ENCODE measurements at places on chromosomes 5 and 9.
A peak's percentile ranks its signal among the peaks of the same experiment; 100 is the strongest.

GRCh38 chr5:159061179-159061796 is 38.4 kb downstream of the EBF1 start:
- DNase-seq, result no peak

DNA sequence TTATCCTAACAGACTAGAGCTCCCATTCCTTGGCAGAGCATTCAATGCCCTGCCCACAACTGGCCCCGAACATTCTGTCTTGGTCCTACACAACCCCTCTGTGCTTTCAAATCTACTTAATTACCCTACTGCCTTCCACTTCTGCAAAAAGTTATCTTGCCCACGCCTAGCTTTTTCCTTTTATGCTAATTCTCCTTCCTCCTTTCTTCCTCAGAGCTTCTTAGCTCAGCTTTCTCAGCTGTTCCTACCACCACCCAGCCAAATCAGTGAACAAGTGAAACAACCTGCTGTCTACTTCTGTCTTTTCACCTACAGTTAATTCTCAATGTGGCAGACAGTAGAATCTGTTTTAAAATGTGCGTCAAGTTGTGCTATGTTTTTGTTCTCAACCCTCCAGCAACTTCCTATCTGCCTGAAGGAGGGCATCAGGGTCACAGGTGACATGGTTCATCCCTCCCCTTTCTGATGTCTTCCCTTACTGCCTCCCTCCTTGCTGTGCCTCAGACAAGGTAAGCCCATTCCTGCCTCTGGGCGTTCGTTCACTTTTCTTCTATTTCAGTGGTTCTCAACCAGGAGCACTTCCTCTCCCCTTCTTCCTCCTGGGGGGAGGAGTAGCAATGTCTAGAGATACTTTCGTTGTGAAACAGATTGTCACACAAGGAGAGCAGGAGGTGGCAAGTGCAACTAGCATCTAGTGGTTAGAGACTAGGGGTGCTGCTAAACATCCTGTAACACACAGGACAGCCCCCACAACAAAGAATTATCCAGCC is 1.3 kb upstream of the REEP5 start:
- DNase-seq, result no peak

- DNase-seq, result no peak
These were observed 4.4 kb upstream of the CD180 start for GRCh38 chr5:67200809-67201562.

DNA sequence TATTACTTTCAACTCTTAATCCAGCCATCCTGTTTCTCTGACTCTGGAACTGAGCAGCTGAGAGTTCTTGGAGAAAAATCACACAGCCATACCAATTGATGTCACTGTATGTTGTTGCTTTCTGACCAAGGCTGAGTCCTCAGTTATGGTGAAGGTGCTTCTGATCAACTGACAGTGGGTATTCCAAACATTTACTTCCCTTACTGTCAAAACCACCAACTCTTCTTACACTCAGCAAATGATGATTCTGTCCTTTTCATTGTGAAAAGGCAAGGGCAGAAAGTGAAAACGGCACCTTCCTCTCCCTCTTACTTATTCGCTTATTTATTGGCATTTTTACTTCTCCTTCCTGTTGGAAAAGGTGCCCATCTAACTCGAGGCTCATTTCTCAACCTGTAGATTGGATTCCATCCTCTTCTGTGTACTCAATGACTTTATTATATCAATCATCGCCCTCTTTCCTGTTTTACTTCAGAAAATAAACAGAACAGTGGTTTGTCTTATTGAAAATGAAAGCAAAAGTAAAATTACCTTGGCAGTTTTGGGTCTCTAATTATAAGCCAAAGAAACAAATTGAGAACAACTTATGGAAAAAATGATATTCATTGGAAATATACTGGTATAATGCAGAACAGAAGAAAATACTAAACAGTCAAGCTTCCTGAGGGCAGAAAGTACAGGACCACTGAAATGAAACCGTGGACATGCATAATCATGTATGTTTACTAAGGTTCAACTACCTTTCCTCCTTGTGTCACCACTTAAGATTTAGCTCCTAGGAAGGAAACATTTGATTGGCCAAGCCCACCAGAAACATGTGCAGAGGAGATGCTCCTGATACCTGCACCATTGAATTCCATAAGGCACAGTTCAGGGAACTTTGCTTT is 104.5 kb upstream of the CHD1 start:
- DNase-seq, result no peak

DNA sequence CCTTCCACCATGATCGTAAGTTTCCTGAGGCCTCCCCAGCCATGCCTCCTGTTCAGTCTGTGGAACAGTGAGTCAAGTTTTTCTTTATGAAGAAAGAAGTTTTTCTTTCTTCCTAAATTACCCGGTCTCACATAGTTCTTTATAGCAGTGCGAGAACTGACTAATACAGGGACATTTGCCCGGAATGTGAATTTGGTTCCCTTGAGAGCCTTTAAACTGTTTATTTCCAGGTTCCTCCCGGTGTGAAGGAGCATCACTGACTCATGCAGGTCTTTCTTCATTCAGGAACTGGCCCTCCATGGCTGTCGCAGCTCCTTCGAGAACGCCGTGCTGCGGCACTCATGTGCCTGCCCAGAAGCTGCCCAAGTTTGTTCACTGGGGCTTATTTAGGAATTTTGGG is 87.7 kb downstream of the PTCH1 start:
- DNase-seq, result no peak

- no peak for DNase-seq
These were observed 96.9 kb downstream of the NNT start for GRCh38 chr5:43699910-43700309.

DNA sequence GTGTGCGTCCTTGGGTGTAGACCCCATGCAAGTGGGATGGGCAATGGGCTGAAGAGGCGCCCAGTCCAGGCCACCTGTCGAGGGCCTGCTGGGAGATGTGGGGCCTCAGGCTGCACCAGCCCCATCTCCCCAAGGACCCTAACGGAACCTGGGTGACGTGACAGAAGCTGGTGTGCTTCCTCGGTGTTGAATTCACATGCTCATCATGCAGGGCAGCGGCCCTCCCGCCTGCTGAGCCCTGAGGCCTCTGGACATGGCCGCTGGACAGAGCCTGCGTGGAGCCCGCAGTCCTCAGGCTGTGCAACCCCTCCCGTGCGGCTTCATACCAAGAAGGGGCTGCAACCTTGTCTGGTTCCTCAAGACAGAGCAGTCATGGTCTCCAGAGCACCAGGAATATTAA is 26.8 kb downstream of the TERT start:
- DNase-seq, result no peak

- DNase-seq, result no peak
These were observed 17.0 kb downstream of the FRMPD1 start for GRCh38 chr9:37667706-37668105.

DNA sequence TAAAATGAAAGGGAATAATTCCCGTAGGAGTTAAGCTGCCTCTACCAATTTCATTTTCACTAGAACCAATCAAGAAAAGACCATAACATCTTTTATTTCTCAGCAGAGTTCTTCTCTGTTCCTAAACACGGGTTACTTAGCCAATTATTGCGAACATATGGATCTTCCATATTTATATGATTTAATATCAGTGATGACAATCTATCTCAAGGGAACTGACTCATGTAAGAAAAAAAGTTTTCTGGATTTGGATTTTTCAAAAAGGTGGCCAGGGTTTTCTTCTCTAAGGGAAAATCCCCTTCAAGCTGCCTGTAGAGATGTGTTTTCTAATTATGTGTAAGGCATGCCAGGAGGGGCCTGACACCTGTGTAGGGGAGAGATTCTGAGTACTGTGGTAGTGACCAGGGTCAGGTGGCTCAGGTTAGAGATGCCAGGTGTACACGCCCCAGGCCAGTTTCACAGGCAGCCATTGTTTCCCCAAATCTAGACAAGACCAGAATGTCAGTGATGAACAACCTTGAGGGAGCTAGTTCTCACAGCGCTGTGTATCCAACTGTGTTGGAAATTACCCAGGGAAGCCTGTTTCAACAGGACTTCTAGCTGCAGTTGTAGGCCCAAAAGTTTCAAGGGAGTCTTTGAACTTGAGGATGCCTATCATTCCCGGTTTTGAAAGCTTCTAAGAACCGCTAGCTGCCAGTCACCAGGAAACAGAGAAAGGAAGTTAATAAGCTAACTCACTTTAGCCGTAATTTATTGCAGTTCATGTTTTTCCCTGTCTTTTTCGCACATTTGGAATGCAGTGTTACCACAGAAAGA is 572.5 kb upstream of the RGMB start:
- no peak for DNase-seq

GRCh38 chr9:19229595-19230354 is 718 bp upstream of the DENND4C start:
- DNase-seq, result peak; percentile 40

GRCh38 chr5:82334856-82335255 is 56.7 kb upstream of the RPS23 start:
- no peak for DNase-seq

- no peak for DNase-seq
These were observed 92.5 kb upstream of the CPEB4 start for GRCh38 chr5:173795601-173796000.

DNA sequence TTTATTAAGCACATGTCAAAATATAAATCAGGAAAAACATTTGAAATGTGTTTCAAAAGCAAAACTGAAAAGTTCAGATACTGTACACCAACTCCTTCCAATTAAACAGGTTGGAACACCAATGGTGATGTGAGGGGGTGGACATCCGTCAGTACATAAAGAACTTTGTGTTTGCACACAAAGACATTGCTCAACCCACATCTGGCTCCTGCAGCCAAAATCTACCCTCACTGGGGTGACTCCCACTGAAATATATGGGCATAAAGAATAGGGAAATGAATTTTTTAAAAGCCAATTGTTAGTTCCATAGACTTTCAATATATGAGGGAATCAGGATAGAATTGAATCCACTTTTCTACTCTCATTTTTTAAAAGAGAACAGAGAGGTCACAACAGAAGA is 63.9 kb downstream of the MEGF9 start:
- DNase-seq, result no peak

- DNase-seq, result no peak
These were observed 831 bp downstream of the KLHL3 start for GRCh38 chr5:137734962-137735554.

GRCh38 chr5:168679515-168679920 is 100.3 kb upstream of the PANK3 start:
- peak; percentile 29 for DNase-seq

DNA sequence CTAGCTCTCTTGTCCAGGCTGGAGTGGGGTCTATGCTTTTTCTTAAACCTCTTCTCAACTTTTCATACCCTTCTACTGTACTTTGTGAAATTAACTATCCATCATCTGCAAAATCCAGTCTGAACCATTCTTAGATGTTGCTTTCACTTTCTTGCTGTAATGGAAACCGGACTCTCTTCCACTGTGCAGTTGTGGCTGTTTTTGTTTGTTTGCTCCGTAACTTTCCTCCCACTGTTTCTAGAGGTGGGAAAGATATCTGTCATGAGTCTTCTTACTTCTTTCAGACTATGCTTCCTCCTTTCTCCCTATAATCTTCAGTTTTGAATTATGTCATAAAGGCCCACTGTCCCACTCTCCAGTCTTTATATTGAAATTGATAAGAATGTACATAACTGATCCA is 6.5 kb downstream of the TNPO1 start:
- DNase-seq, result no peak

DNA sequence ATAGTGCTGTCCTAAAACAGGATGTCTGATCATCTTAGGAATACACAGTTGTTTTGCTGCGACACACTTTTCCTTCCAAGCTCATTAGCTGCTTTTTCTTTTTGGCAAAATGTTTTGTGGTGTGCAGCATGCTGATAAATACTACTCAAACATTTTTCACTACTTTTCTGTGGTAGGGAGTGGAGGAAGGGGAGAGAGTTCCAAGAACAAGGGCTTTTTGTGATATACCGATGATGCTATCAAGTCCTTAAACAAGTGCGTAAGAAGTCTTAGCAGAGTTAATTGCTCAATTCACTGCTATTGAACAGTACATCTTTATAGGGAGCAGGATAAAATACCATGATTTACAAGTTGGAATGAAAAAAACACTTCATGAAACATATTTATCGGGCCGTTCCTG is 23.6 kb upstream of the TEK start:
- DNase-seq, result no peak

DNA sequence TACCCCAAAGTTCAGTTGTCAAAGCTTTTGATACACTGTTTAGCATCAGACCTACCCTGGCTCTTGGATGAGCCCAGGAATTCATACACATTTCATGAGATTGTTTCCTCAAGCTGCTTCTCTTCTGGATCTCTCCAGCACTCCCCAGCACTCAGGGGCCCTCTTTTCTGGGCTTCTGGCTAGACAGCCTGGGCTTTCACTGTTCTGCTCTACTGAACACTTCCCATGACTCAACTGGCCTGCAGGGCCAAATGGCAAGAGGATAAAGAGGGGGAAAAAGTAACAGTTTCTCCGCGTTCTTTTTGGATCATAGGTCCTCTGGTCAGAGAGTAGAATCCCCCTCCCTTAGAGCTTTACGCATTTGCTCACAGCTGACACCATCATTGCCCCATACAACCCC is 20.9 kb upstream of the LURAP1L start:
- DNase-seq, result no peak

DNA sequence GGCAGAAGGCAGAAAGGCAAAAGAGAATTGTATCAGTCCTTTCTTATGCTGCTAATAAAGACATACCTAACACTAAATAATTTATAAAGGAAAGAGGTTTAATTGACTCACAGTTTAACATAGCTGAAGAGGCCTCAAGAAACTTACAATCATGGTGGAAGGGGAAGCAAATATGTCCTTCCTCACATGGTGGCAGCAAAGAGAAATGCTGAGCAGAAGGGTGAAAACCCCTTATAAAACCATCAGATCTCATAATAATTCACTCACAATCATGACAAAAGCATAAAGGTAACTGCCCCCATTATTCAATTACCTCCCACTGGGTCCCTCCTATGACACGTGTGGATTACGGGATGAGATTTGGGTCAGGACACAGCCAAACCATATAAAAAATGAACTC is 312.5 kb upstream of the PTGER4 start:
- DNase-seq, result no peak

- DNase-seq, result no peak
These were observed 389.6 kb downstream of the SEMA5A start for GRCh38 chr5:9156282-9156681.

DNA sequence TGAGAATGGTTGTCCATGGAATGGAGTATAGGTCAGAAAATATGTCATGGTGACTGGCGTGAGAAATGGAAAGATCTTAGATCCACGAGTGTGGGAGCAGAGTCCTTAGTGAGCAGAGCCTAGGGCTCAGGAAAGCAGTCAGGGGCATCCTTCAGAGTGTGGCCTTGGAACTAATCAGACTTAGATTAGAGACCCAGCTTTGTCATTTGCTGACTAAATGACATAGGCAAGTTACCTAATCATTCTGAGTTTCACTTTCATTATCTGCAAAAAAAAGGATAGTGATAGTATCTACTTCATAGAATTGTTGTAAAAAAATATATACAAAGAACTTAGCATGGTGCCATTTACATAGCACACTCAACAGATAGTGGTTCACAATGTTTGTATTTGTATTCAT is 24.3 kb upstream of the SLIT3 start:
- no peak for DNase-seq

- DNase-seq, result no peak
These were observed 303.0 kb upstream of the GRIA1 start for GRCh38 chr5:153187503-153187902.

Data from stimulated activated CD8-positive, alpha-beta memory T cell treated with anti-CD3 and anti-CD28 coated beads, Interleukin-4, amount 100 ng/mL, for 1 hour (primary cell).